ENCODE measurements at places on chromosomes 2 and 18. TPM values are rescaled to one million over a fixed set of nuclear protein-coding genes. Genes with fewer than 3 reads are reported as not detected.

The CCDC93 gene
- 58.9 TPM for polyA plus RNA-seq

The SULT1C4 gene
- polyA plus RNA-seq = 51.7 TPM

The DLX1 gene
- polyA plus RNA-seq = 0.43 TPM

The MAL gene
- 263 TPM for polyA plus RNA-seq

The GPR55 gene
- polyA plus RNA-seq = 0.17 TPM
